Posterior vena cava (tissue), 2 donors: ENCODE measurements at places on chromosomes 2 and 18.

- DNase-seq = no peak
Measured at GRCh38 chr2:21059885-21060610, 16.2 kb upstream of the APOB start.

DNA sequence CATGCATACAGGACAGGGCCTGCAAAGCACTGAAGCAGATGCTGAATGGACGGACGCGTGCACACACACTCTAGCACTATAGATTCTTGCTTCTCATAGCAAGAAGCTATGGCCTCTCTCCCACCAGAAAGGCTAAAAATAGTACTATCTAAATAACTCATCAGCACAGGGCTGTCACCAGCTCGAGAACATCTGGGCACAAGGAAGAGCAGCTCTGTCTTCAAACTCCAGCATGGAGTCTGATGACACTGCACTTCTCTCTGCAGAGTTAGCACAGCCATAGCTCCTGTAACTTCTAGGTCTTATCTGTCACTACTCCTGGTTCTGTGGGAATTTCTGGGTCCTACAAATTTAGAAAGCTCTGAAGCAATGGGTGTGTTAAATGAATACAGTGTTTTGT is 123.5 kb downstream of the MYO5B start:
- DNase-seq = no peak

- no peak for DNase-seq
Measured at GRCh38 chr18:28905509-28905908, 728.6 kb upstream of the CDH2 start.

DNA sequence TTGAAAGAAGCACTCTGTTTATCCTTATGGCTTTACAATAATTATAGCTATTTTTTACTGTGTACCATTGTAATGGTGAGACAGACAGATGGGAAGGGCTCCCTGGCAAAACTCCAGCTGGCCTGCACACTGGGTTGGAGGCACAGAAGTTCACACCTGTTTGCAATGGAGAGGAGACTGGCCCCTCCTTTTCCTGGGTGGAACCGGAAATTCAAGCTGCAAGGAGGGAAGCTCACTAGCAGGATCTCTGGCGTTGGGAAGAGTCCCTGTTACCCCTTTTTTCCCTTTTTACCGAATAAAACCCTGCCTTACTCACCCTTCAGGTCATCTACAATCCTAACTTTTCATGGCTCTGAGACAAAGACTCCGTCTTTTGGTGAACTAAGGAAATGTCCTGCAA is 100.3 kb upstream of the TFPI start:
- no peak for DNase-seq

DNA sequence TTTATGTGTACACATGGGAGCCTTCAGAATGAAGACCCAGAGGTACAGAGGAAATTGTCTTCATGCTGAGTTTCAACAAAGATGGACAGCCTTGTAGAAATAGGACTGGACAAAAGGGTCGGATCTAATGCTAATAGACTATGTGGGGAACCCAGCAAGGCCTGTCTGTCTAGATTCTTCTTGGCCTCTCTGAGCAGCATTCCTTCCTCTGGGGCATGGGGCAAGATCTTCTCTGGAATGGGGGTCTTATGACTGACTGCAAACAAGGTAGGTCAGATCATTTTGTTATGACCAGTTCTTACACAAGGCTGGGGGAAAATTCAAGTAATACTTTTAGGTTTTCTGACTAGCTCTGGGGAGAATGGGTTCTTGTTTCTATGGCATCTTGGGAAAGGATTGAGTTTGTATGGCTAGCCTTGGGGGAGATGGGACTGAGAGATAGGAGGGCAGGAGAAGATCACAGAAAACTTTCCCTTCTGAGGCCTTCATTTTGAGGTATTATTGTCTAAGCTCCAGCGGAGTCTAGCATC is 14.3 kb downstream of the SPATA3 start:
- no peak for DNase-seq

GRCh38 chr2:147389218-147389617 is 455.6 kb upstream of the ACVR2A start:
- no peak for DNase-seq

DNA sequence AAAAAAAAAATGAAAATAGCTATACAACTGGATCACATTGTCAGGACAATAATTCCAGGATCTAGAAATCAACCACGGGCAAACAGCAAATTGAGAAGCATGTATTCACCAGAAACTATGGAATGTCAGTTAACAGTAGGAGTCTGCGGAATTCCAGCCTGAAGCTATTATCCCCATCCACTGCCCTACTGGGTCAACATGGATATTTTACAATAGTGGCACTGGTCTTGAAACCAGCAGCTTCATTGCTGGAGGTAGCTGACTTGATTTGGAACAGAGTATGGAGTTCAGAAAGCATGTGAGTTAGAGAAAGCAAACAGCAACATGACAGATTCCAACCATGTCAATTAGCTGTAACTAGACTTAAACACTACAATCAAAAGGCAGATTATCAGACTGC is 55.7 kb upstream of the PDE1A start:
- DNase-seq = no peak

DNA sequence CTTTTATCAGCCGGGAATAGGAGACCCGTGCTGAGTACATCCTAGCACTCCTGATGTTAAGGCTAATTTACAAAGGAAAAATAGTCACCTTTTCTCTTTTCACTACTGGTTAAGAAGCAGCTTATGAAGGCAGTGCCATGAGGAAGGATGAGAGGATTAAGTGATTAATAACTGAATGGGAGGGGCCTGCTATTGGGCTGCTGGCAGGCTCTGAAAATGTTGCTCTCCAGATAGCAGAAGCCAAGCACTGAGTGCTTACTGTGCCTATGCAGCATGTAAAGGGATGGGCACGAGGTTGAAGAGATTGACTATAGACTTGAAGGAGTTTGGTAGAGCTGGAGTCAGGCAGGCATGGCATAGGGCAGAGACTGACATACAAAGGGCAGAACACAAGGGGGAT is 282.4 kb upstream of the THSD7B start:
- DNase-seq = no peak

DNA sequence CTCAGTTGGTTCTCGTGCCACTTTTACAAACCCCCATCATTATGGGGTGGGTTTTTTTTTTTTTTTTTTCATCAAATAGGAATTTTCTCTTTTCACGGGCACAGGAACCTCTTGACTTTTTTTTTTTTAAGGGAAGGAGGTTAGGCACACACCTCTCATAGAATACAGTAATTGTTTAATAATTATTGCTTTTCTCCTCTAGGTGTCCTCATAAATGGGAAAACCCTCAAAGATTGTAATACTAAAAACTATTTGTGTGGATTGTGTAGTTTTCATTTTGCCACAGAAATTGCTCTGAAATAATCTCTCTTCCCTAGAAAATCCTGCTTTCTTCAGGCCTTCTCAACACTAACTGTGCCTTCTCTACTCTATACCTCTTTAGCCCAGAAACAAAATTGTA is 147.3 kb downstream of the GREB1L start:
- no peak for DNase-seq

- no peak for DNase-seq
Measured at GRCh38 chr2:139080244-139080643, 300.1 kb upstream of the NXPH2 start.

GRCh38 chr2:84846041-84846663 is 34.7 kb downstream of the TRABD2A start:
- DNase-seq = no peak

DNA sequence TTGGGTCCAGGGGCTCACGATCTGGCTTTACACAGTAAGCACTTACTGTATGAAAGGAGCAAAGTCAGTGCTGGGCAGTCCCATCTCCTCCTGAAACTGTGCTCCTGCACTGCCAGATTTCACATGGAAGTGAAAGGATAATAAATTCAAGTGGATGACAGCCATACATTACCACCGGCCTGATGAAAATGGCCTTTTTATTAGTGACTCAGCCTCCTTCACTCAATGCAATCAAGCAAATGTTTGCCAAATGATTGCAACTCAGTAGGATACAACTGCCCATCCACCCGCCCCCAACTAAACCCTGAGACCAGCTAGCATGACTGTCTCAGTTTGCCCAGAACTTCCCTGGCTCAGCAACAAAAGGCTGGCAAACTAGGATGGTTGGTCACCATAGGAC is 77.1 kb downstream of the MYO5B start:
- DNase-seq = no peak

GRCh38 chr18:51226068-51226467 is 28.6 kb upstream of the MEX3C start:
- DNase-seq = no peak

DNA sequence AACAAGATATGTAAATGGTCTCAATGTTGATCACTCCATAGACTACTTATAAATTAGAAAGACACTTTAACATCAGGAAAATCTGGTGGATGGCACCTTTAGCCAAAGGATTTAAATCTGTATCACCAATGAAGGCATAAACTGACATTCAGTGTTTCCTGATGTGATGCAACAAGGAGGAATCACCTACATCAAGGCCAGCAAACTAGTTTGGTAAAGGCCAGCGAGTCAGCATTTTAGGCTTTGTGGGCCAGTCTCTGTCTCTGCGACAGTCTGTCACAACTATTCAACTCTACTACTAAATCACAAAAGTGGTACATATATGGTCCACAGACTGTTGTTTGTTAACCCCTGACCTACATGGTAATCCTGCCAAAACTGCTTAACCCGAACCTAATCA is 33.3 kb downstream of the C2orf76 start:
- DNase-seq = no peak

GRCh38 chr2:127568128-127568527 is 32.6 kb downstream of the MYO7B start:
- DNase-seq = peak; percentile 58

DNA sequence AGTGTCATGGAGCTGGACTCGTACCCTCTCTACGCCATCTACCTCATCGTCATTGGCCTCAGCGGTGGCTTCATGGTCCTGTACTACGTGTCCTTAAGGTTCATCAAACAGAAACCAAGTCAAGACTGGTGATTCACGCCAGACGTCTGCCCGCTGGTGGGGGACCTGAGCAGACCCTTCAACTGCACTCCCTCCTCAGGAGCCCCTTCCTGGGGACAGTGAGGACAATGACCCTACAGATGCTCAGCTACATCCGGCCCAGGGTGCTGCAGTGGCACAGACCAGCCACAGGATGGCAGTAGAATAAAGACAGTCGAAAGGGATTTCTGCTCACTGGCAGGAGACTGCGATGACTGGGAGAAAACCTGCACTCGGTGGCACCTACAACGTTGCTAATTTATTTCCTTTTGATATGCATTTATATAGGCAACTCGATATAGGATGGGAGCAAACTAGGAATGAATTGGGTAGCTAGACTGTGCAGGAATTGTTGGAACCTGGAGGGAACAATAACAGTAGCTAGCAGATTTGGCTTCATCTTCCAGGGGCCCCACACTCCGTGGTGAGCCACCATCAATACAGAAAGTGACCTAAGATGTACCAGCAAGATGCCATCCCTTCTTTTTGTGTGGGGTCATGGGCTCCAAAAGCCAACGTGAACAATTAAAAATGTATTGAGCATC is 39.2 kb downstream of the ABCG8 start:
- peak; percentile 83 for DNase-seq

DNA sequence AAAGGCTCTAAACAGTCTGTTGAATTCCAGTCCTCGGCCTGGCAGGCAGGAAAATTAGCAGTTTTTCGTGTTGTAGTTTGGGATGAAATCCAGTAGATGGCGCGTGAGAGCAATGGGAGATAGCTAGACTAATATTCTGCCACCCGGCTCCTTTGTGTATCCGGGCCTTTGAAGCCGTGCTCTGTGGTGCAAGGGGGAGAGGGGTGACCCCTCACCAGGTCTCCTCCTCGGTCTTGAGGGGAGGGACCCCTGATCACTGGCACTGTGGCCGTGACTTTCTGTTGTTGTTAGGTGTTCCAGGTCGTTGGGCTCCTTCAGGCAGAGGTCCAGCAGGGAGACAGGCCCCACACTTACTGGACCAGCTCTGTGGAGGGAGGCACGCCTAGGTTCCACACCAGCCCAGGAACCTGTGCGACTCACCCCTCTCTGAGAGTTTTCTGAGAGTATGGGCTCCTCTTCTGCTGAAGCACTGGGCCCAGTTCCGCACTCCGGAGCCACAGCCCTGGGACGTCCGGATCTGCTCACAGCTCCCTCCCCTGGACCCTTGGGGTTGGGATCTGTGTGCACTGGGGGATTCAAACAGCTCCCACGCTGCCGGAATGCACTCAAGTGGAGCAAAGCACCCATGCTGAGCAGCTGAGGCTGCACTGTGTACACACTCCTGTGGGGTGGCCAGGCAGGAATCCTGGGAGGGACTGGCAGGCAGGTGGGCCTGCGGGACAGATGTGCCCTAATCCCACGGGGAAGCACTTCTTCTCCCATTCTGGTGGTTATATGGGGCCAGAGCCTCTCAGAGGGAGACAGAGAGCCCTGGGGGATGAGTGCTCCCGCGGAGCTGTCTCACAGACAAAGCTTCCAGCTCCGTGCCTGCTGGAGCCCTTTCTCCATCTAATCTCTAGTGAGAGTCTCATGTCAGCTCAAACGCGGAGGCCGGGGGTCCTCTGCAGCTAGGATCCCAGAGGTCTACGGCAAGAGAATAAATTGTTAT is 8.8 kb downstream of the GKN2 start:
- DNase-seq = no peak

DNA sequence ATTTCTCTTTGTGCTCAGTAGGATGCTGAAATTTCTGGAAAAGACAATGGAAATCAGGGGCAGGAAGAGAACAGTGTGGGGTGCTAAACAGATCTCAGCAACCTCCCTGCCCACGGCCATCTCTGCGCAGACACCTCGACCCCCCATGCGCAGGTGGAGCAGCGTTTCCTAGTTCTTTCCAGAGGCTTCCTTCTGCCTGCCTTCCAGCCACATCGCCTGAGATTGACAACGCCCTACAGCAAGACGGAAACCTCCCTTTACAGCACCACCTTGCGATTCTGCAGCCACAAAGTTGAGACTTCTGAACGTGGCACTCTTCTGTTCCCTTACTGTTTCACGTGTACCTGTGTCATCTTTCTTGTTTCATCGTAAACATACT is 31.4 kb upstream of the CASP8 start:
- no peak for DNase-seq

- DNase-seq = no peak
Measured at GRCh38 chr2:187055463-187055862, 206.5 kb upstream of the ZSWIM2 start.
